ENCODE measurements at places on chromosomes 16 and 17.

GRCh38 chr16:75472908-75473877 is 8.7 kb upstream of the TMEM170A start:
- no peak for DNase-seq
- H3K4me1 ChIP-seq = no peaks in the 10 kb centered on the region
- H3K27me3 ChIP-seq = no peaks in the 10 kb centered on the region
- H3K36me3 ChIP-seq = peaks cover 2% of the 10 kb centered on the region
- no peak overlapping the region for H3K27ac ChIP-seq
- no peak overlapping the region for H3K4me3 ChIP-seq

GRCh38 chr17:12058535-12058934 is 37.9 kb downstream of the MAP2K4 start:
- no peaks in the 10 kb centered on the region for H3K4me1 ChIP-seq
- H3K4me3 ChIP-seq = no peak overlapping the region
- no peaks in the 10 kb centered on the region for H3K27me3 ChIP-seq
- H3K27ac ChIP-seq = no peak overlapping the region

GRCh38 chr16:17230932-17231581 is 239.7 kb downstream of the XYLT1 start:
- H3K27ac ChIP-seq = no peak overlapping the region
- H3K4me1 ChIP-seq = no peaks in the 10 kb centered on the region
- no peak for DNase-seq
- no peaks in the 10 kb centered on the region for H3K36me3 ChIP-seq
- no peak overlapping the region for H3K4me3 ChIP-seq
- H3K27me3 ChIP-seq = no peaks in the 10 kb centered on the region

DNA sequence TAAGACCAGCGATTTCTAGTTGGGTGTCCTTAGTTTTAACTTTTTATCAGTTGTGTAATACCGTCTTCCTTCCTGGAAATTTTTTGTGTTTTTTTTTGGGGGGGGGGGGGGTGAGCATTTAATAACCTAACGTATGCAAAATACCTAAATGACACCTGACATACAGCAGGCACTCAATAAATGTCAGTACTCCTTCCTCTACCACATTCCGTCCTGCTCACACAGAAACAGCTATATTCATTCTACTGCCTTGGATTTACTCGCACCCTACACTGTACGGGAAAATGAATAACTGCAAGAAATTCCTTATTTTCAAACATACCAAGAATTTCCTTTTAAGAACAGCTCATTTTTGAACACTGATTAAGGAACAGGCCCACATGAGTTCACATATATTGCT is 5.3 kb downstream of the XYLT1 start:
- H3K27ac ChIP-seq = no peak overlapping the region
- H3K36me3 ChIP-seq = no peaks in the 10 kb centered on the region
- H3K27me3 ChIP-seq = no peaks in the 10 kb centered on the region

Measured in mesendoderm (in vitro differentiated cells).